ENCODE measurements at places on chromosomes 5 and 9.

- DNase-seq, result peak; percentile 81
These were observed 210.7 kb upstream of the SLC24A2 start for GRCh38 chr9:19999491-20000057.

DNA sequence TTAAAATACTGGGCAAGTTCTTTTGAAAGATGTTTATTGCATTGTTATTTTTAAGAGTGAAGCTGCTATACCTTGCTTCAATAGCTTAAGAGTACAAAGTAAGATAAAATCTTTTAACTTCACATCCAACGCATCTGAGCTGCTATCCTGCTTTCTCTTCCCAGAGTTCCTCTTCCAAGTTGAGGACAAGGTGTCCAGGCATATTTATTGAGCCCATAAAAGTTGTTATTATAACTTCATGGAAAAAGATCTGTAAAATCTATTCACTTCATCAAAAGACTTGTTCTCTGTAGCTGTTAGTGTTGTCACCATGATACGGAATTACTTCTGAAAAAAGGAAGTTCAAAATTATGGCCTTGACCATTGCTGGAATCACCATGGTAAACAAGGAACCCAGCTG is 306.2 kb upstream of the ELAVL2 start:
- peak; percentile 76 for DNase-seq

- peak; percentile 79 for DNase-seq
These were observed 30.0 kb upstream of the TTLL11 start for GRCh38 chr9:122122903-122123632.

DNA sequence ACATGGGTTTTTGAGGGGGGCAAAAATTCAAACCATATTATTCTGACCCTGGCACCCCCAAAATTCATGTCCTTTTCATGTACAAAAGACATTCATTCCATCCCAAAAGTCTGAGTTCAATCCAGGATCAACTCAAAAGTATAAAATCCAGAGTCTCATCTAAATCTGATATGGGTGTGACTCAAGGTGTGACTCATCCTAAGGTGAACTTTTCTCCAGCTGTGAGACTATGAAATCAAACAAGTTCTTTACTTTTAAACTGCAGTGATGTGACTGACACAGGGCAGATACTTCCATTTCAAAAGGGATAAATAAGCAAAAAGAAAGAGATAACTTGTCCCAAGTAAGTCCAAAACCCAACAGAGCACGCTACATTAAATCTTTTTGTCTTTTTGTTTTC is 20.6 kb upstream of the CYLC2 start:
- DNase-seq, result no peak

DNA sequence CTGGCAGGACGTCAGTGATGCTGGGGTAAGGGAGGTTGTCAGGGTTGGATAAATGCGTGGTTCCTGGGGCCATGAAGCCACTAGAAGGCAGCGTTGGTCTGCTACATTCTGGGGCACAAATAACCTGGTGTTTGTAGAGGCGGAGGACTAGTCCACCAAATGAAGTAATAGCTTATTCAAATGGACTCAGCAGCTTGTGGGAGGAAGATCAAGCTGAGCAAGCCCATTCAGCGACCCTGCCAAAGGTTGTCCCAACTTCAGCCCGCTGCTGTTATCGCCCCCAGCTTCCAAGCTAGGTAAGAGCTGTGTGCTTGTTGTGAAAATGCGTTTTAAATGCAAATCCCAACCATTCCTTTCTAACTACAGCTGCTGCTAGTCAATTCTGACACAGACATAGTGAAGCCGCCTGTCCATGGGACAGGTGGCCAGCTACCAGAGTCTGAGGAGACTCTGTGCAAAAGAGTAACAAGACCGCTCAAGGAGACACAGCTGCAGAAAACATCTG is 7.6 kb upstream of the FAM240B start:
- DNase-seq, result peak; percentile 65

DNA sequence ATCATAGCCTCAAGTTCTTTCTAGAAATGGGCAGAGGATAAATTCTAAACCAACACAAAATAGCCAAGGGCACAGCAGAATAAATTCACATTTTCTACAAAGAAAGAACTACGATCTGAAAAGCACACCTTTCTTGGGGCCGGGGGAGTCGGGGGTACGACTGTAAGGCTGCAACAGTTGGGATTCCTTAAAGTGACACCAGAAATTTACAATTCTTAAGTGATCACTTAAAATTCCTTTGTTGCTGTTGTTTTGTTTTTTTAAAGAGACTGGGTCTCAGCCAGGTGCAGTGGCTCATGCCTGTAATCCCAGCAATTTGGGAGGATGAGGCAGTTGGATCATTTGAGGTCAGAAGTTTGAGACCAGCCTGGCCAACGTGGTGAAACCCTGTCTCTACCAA is 95.8 kb downstream of the CDK5RAP2 start:
- DNase-seq, result no peak

DNA sequence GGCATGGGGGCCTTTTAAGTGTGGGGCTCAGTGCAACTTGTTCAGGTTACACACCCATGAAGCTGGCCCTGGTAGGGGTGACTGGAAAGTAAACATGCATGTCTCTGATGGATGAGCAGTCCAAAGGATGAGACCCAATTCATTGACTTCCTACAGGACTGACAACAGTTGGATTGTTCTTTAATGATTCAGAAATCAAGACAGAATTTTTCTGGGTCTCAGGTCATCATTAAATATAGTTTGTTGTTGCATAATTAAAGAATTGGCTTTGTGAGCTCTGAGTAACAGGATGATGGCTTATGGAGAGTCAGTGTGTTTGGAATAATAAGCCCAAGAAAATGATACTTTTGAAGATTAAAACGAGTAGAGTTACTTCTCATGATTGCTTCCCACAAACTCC is 604.2 kb upstream of the CLINT1 start:
- DNase-seq, result no peak

- DNase-seq, result peak; percentile 45
These were observed 10.5 kb upstream of the GDNF start for GRCh38 chr5:37850226-37850865.

GRCh38 chr9:98867103-98867428 is 59.6 kb downstream of the GALNT12 start:
- no peak for DNase-seq

DNA sequence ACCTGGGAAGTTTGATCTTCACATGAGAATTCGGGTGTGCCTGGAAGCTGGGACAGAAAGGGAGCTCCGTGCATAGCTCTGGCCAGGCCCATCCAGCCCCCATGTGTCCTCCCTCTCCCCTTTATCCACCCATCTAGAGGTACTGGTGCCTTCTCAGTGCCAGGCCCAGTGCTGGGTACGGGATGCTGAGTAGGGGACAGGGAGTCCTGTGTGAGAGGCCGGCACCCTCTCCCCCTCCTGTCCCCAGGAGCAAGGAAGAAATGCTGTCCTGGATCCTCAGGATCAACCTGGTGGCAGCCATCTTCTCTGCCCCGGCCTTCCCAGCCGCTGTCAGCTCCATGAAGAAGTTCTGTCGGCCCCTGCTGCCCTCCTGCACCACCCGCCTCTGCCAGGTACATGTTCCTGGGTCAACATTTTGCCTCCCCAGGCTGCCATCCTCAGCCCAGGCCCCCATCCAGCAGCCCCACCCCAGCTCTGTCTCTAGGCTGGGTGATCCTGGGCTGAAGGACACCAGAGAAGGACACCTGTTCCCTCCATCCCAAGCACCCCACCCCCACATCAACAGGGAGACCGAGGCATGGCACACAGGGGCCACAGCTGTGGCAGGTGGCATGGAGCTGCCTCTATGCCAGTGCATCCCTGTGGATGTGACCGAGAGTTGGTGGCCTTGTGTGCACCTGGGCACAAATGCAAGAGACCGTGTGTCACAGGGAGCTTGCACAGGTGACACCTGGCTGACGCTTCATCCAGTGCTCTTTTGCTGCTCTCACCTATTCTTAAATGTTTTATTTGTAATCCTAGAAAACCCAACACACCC is 43.0 kb downstream of the PSD2 start:
- no peak for DNase-seq

DNA sequence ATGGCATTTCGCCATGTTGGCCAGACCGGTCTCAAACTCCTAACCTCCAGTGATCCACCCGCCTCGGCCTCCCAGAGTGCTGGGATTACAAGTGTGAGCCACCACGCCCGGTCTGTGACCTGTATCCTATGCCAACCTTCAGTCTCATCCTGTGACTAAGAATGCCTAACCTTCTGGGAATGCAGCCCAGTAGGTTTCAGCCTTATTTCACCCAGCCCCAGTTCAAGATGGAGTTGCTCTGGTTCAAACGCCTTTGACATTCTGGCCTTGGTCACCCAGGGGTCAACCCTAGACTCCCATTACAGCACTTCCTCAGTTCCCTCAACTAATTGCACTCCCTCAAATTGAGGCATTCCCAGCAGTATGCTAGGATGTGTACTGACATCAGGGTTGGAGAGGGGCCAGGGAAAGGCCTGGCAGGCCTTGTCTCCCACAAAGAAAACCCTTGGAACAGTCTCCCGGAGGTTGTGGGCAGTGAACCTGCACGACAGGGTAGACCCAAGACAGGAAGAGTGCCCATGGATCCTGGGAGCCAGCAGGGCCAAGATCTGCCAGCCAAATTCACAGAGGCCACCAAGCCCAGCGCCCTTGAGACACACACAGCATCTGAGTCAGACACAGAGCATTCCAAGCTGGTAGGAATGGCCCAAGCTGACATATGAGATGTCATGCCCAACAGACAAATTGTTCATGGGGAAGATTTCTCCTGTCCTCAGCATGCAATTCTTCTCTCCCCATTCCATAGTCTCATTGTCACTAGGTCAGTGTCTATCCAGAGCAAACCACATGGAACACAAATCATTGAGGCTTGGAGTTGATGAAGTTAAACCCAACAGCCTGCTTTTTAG is 24.9 kb upstream of the SMU1 start:
- DNase-seq, result no peak

GRCh38 chr5:7074176-7074575 is 321.8 kb upstream of the ADCY2 start:
- DNase-seq, result no peak

DNA sequence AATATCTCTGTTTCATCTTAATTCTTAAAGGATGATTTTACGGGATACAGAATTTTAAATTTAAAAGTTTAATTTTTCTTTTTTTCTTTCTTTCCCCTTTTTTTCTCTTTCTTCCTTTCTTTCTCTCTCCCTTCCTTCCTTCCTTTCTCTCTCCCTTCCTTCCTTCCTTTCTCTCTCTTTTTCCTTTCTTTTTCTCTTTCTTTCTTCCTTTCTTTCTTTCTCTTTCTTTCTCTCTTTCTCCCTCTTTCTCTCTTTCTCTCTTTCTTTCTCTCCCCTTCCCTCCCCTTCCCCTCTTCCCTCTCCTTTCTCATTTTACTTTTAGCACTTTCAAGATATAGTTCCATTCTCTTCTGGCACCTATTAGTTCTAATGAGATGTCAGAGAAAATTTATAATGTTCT is 61.4 kb upstream of the ADRB2 start:
- DNase-seq, result no peak

DNA sequence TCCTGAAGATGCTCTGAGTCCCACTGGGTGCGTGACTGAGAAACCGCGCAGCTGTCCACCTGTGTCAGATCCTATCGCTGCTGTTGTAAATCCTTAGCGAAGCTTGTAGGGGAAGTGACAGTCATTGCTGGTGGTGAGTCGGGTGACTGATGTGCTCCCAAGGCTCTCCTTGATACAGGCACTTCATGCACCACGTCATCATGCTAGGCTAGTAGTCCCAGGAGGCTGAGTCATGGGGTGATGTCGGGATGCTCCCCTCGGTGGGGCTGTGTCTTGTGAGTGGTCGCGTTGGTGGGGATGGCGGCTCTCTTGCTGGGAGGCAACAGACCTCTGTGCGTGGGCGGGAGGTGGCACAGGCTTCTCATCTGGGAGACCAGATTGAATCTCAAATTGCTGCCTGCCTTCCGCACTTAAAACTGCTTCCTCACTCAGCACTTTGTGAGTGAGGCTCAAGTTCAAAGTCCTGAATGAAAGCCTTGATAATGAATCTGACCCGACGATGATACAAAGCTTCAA is 84.7 kb downstream of the CSNK1A1 start:
- DNase-seq, result no peak

DNA sequence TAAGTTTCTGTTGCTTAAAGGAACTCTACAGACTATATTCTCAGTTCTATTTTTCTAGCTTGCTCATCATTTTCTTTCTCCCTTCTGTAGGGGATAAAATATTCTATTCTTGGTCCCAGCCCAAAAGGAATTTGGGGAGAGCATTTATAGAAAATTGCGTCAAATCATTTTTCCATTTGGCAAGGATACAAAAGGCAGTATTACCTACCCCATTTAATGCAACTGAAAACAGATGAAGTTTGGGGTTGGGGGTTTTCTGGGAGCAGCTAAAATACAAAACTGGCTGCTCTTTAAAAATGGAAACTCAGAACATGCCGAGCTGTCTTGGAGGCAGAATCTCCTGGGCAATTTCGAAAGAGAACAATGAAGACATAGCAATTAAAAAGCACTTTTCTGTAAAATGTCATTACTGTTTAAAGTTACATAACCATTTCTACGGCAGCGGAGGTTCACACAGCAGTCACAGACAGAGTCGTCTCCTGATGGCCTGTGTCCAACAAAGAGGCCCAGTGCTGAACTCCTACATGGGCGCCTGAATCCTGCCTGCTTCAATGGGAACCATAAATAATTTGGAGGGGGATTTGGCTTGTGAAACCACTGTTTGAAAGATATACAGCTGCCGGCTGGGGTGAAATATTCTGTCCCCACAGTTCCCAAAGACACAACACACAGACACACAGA is 152.4 kb downstream of the BRINP1 start:
- DNase-seq, result peak; percentile 92

GRCh38 chr5:38613490-38613889 is 57.0 kb upstream of the LIFR start:
- no peak for DNase-seq

- no peak for DNase-seq
These were observed 69.4 kb upstream of the NFIB start for GRCh38 chr9:14383294-14383693.

- DNase-seq, result no peak
These were observed 1.2 kb downstream of the HOMER1 start for GRCh38 chr5:79512471-79513307.

GRCh38 chr5:101009758-101010519 is 106.9 kb upstream of the ST8SIA4 start:
- no peak for DNase-seq

- no peak for DNase-seq
These were observed 199.7 kb downstream of the ATPSCKMT start for GRCh38 chr5:10049858-10050455.

Data from muscle of back (tissue), 13 donors.